T-helper 9 cell (primary cell): ENCODE measurements at places on chromosomes 7 and 10.

- no peak for DNase-seq
Observed at GRCh38 chr7:128030654-128031611, at the start of gene LRRC4. LRRC4 (minus strand) TSS chr7:128031437; CDS start chr7:128030640, 797 bp downstream.

- DNase-seq = no peak
Observed at GRCh38 chr7:8913682-8914081, 480.3 kb downstream of the NXPH1 start.

DNA sequence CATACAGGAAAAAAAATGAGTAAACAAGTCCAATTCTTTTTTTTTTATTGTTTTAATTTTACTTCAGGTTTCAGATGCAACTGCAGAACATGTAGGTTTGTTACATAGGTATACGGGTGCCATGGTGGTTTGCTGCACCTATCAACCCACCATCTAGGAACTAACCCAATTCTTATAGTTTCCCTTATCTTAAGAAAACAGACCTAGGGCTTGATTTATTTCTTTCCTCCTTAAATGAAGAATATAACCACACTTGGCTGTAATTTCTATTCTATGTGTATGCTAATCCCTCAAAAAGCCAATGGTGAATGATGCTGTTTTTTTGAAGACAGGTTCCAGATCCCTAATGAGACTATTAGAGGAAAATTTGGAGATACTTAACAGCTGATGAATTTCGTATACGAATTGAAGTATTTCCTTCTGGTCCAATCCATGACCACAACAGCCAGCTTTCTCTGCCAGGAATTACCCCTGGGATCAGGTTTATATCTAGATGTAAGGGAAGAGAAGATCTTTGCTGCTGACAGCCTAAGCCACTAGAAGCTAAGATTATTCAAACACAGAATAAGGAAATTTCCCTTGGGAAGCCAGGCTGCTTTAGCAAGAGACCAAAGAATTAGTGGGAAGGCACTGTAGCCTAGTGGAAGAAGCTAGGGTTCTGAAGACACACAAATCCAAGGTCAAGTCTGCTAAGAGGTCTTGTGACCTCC, 115.8 kb downstream of the INHBA start:
- no peak for DNase-seq

DNA sequence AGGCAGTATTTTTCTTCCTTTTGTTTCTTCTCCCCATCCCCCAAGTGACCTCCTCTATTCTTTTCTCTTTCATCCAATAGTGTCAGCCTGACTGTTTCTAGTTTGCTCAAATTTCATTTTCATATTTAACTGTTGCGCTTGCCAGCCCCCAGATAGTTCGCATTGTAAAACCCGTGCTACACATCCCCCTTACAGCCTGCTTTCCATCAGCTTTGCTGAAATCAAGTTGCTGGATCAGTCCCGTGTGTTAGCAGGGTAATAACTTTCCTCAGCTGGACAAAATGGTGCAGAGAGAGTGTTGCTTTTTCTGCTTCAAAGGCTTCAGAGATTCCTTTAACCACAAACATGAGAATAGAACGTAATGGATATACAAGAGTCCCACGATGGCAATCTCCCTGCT, 180.6 kb upstream of the NPVF start:
- no peak for DNase-seq

DNA sequence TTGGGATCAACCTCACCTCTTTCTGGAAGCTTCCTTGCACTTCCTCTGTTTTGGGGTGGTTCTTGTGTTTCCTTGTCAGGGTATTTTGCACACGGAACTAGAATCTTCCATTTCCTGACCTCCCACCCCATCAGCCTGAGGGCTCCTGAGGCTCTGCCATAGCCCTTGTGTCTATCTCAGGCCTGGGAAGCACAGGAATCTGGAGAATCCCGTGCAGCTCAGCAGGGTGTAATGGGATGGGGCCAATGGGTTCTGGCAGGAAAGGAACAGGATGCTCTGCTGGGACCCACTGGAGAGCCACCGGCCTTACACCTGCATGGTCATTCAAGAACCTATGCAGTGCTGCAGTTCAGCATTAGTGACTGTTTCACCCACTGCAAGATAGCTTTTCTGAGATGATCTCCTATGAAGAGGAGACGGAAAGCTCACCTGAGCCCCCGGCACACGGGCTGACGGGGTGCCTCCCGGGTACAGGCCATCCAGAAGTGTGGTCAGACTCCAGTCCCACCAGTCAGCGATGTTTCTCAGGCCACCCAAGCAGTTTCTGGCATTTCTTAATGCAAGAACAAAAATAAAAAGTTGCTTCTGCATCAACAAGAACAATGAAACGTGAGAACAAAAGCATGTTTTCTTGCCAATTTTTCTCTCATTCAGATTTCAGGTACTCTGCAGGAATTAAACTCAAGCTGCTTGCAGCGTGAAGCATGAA, 133.2 kb downstream of the PKD1L1 start:
- DNase-seq = no peak
